ENCODE measurements at places on chromosomes 1 and 21.

DNA sequence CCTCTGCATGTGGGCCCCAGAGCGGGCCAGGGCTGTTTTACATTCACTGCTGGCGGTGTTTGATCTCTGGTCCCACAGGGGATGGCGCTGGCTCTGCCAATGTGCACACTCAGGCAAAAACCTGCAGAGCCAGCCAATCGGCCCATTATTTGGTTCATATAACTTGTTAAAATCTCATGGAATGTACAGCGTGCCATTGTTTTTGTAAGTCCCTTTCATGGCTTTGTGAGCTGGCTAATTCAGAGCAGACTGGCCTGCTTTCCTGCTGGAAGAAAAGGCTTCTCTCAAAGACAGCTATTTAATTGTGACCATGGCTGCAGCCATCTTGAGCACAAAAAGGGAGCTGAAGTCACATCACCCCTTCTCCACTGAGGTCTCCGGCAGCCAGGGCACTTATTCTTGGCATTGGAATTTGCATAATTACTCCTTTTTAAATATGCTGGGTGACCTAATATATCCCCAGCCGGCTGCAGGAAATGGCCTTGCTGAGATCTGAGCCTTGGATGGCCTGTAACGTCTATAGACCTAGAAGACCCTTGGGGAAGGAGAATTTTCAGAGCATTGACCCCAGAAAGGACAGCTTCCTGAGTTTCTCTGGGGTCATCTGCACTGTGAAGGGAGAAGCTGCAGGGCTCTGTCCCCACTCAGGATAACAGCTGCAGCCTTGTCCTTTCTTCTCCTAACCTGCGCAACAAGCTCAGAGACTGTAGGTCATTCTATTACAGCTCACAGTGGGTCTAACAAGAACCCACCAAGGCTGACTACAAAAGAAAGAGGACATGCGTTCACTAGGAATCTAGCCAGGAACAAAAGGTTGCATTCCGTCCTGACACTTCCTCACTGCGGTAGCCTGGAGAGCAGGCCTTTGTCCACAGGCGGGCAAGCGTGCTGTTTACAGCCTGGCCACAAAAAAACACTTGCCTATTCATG, 45.8 kb downstream of the BCAR3 start:
- peak; percentile 79 for DNase-seq

- no peak for DNase-seq
Observed at GRCh38 chr1:64917907-64918306, 48.4 kb downstream of the JAK1 start.

DNA sequence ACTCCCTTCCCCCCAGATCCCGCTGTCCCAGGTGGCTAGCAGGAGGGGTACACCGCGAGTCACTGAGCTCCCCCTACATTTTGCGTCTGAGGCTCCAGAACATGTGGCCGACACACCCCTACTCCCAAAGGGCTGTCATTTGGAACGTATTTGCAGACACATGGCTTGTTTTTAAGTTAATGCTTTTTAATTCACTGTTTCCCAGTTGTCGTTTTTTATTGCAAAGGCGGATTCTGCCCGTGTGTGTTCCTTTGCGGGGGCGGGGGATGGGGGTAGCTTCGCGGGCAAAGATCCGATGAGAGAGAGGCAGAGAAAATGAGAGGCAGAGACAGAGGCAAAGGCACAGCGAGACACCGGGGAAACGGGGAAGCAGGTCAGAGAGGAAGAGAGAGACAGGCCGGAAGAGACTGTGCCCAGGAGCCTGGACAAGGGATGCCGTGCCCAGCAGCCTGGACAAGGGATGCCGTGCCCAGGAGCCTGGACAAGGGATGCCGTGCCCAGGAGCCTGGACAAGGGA, 270.2 kb downstream of the FOXD2 start:
- DNase-seq = no peak

- DNase-seq = no peak
Observed at GRCh38 chr1:45493116-45493697, 2.2 kb upstream of the TESK2 start.

DNA sequence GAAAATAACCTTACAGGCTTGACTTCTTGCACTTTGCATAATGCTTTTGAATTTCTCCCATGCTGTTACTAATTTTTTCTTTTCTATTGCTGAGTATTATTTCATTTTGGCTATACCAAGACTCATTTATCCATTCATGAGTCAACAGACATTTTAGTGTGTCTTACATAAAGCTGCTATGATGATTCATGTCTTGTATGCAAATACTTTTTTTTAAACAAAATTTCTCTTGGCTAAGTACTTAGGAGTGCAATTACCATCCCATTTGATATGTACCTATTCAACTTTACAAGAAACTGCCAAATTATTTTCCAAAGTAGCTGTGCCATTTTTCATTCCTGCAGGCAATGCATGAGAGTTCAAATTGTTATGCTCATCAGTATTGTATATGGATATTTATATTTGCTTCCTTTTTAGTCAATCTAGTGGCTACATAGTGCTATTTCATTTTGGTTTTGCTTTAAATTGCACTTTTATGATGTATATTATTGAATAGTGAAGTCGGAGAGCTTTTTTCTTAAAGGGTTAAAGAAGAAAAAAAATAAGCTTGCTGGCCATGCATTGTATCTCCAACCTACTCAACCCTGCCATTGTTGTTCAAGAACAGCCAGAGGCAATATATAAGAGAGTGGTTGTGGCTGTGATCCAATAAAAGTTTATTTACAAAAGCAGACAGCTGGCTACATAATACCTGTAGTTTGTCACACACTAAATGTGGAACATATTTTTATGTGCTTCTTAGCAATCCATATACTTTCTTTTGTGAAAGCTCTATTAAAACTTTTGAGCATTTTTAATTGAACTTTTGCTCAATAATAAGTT, 862.8 kb downstream of the KCNT2 start:
- DNase-seq = no peak

DNA sequence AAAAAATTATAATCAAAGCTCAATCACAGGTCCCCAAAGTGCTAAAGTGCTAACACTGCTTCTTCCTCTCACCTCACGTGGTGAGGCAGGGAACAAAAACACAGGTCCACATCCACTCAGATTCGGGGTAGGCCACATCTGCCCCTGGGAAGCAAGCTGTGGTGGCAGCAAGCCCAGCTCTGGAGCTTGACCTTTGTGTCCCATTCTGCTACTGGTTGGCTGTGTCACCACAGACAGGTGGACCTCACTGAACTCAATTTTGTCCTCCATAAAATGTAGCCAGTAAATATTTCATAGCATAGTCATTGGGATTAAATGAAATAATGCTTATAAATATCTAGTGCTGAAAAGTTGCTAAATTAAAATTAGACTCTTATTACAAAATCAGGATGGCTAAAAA, 8.5 kb downstream of the AZIN2 start:
- DNase-seq = no peak

GRCh38 chr1:246591504-246591903, 25.2 kb downstream of the CNST start:
- no peak for DNase-seq

GRCh38 chr21:14900611-14901010, 164.2 kb downstream of the NRIP1 start:
- no peak for DNase-seq

GRCh38 chr21:37118187-37118826, 45.3 kb downstream of the TTC3 start:
- DNase-seq = no peak

DNA sequence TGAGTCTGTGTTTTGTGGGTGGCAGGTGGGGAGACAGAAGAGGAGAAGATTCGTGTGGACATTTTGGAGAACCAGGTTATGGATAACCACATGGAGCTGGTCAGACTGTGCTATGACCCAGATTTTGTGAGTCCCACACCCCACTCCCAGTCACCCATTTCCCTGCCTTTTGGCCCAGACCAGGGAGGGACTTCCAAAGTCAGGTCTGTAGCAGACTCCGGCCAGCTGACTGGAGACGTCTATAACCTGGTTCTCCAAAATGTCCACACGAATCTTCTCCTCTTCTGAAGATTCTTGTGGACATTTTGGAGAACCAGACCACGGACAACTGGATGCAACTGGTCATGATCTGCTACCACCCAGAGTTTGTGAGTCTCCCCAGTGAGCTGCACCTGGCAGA, 1.6 kb downstream of the GSTM5 start:
- DNase-seq = no peak

DNA sequence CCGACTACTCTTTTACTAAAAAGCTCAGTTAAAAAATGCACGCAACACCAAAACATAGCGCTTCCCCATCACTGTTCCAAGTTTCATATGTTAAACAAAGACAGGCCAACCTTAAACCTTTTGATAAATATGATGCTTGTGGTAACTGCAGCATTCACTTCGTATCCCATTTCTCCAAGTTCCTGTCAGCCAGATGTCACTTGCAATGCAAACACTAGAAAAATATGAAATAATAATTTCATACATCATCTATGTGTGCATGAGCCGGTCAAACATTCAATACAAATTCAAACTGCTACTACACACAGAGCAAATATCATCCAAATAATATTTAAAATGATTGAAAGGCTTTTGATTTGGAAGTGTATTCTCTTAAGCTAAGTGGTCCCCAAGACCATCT, 636.5 kb downstream of the LMO4 start:
- no peak for DNase-seq

- no peak for DNase-seq
Observed at GRCh38 chr1:61079898-61080336, 2.4 kb upstream of the NFIA start.

DNA sequence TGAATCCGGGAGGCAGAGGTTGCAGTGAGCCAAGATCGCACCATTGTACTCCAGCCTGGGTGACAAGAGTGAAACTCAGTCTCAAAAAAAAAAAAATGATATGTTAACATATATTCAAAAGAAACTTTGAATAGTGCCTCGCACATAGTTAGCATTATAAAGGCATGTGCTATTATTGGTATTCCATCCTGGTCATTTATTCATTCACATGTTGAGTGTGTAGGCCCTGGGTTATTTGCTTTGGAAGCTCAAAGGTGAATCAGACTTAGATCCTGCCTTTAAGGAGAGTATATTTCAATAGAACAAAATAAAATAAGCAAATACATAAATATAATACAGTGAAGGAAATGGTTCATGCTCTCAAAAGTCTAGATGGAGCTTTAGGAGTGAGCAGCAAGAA, 13.4 kb downstream of the SLC22A15 start:
- DNase-seq = no peak

GRCh38 chr1:24390924-24391782, 22.4 kb downstream of the STPG1 start:
- DNase-seq = peak; percentile 50

- DNase-seq = no peak
Observed at GRCh38 chr1:201156819-201157218, 2.5 kb upstream of the TMEM9 start.

- DNase-seq = no peak
Observed at GRCh38 chr1:162740755-162741154, 49.7 kb upstream of the HSD17B7 start.

GRCh38 chr1:31617916-31618746, 642 bp downstream of the HCRTR1 start:
- DNase-seq = no peak

GRCh38 chr1:203934027-203934426, 72.6 kb downstream of the SNRPE start:
- no peak for DNase-seq

GRCh38 chr1:211935448-211935970, 99.8 kb downstream of the INTS7 start:
- DNase-seq = no peak

- DNase-seq = no peak
Observed at GRCh38 chr1:229136822-229137221, 134.1 kb upstream of the RAB4A start.

DNA sequence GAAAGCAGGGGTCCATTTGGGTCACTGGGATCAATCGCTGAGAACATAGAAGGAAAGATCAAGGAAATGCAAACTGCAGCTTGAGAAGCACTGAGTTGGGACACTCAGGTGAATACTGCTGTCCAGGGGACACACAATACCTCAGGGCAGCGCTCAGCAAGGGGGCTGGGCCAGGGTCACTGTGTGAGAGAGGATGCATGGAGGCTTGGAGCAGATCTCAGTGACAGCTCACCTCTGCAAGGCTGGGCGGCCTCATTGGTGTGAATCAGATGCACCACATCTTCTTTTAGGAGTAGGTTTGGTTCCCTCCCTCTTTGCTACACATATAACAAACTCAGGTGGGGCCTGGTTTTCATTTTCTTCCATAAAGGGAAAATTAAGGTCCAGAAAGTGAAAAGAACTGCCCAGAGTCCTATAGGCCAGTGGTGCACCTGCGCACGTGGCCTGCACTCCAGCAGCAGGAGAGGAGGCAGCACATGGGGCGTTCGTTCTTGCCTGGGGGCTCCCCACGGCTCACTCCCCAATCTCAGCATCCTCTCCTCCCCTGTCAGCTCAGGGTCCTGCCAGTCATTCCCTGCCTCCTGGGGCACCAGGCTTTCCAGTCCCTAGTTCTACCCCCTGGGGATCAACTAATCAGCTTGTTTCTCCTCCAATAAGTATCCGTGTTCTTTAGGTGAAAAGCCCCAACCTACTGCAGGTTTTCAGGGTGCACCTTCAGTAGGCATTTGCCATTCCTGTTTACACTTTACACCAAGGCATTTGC, 1.5 kb downstream of the A3GALT2 start:
- no peak for DNase-seq

DNA sequence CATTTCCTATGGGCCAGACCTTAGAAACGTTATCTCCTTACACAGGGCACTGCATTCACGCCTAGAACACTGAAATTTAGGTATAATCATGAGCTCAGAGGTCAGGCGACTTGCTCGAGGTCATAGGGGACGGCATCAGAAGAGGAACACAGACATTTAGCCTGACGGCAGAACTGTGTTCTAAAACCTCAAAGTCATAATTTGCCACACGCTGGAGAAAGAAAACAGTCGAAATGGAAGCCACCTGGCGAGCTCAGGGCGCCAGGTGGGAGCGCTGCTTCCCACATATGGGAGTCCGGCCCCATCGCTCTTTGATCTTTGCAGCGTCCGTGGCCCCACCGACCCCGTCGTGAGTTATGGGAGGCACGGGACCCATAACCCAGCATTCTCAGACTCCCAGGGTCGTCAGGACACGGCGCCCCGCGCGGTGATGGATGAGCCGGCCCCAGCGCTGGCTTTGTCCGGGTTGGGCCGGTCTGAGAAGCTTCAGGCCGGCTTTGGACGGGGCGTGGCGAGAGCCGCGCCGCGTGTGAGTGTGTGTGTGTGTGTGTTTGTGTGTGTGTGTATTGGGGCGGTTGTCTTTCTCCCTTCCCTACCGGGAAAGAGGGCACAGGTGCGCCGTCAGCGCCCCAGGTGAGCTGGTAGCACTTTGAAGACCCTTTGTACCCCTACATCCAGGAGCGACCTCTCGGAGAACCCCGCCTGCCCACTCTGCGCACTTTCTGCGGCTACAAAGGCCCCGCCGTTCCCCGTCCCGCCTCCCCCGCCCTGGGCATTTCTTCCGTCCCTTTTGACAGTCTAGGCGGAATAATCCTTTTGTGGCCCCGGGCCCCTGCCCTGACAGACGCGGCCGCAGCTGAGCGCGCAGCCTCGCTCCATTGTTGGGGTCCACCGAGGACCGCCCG, 861 bp upstream of the DRAXIN start:
- DNase-seq = no peak

- DNase-seq = no peak
Observed at GRCh38 chr1:10106756-10107475, 74.2 kb downstream of the UBE4B start.

DNA sequence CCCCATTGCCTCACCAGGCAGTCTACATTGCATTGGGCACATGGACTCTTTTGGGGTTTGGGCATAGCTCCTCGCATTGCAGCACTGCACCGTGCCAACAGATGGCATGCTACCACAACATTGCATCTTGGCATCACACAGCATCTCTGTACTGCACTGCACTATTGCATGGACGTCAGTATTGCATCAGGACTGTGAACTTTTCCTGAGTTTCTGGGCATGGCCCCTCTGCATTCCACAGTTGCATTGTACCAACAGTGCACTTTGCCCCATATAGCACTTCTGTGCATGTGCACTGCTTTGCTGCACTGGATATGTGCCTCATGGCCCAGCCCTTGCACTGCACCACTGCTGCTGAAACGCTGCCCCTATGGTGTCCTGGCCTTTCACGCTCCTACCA, 9.6 kb downstream of the PTPRU start:
- DNase-seq = no peak
